HTR-8/SVneo (cell line): ENCODE measurements at places on chromosomes 11 and 22.

DNA sequence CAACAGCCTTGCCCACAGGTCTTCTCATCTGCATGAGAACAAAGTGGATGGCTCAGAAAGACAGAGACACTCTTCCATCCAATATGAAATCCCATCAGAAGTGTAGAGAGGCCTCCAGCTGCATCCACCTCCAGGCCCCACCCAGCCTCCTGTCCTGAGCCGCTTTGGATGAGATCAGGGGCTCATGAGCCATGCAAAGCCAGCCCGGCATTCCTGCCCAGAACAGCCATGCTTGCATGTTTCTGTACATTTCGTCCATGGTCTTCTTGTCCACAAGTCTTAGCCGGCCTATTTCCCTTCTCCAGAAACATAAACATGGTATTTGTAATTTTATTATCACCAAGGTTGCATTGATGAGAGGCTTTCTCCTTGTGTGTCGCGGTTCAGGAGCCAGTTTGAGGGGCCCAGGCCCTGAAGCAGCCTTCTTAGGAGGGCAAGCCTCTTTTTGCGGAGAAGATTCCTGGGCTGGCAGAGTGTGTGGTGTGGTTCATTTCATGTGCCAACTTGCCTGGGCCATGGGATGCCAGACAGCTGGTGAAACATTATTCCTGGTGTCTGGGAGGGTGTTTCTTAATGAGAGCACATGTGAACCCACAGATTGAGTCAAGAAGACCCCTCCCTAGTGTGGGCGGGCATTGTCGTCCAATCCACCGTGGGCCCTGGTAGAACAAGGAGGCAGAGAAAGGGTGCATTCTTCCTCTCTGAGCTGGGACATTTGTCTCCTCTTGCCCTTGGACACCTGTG, 928.9 kb downstream of the TBC1D22A start:
- DNase-seq, result no peak

DNA sequence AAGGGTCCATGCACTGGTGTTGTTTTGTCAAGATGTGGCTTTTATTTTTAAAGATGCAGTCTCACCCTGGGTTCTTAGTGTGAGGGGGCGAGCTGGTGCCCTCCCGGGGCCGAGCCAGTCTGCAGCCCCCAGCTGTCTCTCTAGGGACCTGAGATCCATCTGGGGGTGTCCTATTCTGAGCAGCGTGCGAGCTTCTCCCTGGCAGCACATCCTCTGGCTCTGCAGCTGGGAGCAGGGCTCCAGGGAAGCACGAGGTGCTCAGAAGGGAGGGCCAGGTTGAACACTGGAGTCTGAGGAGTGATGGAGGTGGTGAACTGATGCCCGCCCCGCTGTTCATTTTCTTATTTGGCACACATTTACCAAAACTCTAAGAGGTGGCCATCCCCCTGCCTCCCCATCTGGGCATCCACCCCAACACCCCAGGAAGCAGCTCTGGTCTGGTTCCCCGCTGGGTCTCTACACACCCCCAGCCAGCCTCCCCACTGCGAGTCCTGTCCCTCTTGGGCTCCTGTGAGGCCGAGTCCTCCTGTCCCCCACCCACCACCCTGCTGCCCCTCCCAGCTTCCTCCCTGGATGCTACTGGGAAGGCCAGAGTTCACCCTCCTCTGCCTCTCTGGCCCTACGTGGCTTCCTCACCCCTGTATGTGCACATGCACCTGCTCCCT, 956.4 kb downstream of the BRD1 start:
- no peak for DNase-seq

GRCh38 chr11:10358696-10359095, 53.8 kb downstream of the ADM start:
- no peak for DNase-seq

DNA sequence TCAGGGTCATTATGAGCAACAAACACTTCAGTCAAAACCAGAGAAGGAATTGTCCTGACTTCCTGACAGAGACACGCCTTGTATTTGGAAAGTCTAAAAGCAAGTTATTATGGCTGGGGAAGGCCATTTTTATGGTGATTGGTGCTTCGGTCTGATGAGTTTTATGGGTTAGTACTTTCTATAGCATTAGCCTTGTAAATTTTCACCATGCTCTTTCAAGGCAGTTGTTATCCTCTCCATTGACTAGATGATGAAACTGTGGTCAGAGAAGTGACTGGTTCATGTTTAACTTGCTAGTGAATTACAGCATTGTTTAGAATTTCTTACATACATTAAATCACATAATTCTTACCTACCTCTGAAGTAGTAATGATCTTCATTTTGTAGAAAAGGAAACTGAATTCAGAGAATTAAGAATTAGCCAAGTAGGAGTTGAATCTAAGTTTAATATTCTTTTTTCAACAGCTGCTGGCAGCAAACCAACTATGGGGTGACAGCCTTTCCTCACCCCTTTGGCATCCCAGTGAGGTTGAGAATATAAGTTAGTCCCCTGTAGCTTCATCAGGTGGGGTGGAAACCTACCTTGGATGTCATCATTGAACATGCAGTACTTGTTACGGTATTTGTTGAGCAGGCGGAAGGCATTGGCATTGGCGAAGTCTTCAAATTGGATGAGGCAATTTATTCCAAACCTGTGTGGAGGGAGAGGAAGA, 90.0 kb downstream of the CCDC81 start:
- no peak for DNase-seq

GRCh38 chr22:37696657-37697537, at the start of gene TRIOBP:
TRIOBP (plus strand) TSS chr22:37697048; CDS start chr22:37701366, 4,318 bp downstream.
- peak; percentile 86 for DNase-seq

GRCh38 chr11:6864438-6864837, 1.6 kb downstream of the OR10A2 start:
- no peak for DNase-seq
